Nucleus accumbens (tissue), 56 donors: ENCODE measurements at places on chromosomes 5 and 9.

GRCh38 chr5:136133922-136134379, 1.3 kb downstream of the SMAD5 start:
- no peak for DNase-seq

- no peak for DNase-seq
Observed at GRCh38 chr9:74696520-74696919, 191.2 kb downstream of the TRPM6 start.

GRCh38 chr5:172524573-172525021, 70.3 kb upstream of the SH3PXD2B start:
- no peak for DNase-seq

DNA sequence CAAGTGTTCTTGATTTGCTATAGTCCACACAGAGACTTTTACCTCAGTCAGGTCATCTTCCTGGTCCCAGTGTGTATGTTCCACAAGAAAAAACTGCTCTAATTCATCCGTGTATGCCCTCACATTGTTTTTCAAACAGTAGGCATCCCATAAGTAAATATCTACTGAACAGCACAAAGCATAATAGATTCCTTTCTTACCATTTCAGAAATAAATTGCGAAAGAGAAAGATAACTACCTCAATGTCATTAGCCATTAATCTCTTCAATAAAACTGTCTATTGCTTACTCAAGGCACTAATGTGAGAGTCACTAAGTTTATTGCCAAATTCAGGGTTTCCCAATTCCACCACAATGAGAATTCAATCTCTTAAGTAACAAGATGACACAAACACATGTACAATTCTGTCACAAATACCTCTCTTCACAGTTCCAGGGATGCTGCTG, 9.6 kb downstream of the FBXW2 start:
- no peak for DNase-seq

GRCh38 chr9:117412006-117412715, 2.7 kb downstream of the ASTN2 start:
- no peak for DNase-seq

DNA sequence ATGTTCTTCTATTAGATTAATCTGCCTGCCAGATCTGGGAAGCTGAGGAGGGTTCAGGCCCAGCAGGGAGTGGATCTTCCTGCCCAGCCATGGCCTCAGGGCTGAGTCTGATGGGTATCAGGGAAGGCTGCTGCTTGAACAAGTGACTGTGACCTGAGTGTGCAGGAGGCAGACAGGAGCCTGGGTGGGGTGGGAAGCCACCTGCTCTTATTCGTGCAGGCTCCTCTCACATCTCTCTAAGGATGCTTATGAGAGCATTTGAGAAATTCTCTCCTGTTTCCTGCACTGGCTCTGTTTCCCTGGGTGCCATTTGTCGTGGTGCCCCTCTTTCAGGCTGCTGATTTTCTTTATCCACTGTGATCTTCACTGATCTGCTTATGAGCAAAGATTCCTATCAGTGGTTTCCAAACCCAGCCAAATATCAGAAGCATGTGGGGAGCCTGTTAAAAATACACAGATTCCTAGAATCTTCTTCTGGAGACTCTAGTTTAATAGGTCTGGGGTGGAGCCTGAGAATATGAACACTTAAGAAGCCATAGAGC, 2.1 kb downstream of the RGS3 start:
- DNase-seq = no peak

GRCh38 chr9:15724612-15725011, 171.8 kb downstream of the CCDC171 start:
- no peak for DNase-seq

- no peak for DNase-seq
Observed at GRCh38 chr5:72205431-72206009, 98.2 kb downstream of the MAP1B start.

DNA sequence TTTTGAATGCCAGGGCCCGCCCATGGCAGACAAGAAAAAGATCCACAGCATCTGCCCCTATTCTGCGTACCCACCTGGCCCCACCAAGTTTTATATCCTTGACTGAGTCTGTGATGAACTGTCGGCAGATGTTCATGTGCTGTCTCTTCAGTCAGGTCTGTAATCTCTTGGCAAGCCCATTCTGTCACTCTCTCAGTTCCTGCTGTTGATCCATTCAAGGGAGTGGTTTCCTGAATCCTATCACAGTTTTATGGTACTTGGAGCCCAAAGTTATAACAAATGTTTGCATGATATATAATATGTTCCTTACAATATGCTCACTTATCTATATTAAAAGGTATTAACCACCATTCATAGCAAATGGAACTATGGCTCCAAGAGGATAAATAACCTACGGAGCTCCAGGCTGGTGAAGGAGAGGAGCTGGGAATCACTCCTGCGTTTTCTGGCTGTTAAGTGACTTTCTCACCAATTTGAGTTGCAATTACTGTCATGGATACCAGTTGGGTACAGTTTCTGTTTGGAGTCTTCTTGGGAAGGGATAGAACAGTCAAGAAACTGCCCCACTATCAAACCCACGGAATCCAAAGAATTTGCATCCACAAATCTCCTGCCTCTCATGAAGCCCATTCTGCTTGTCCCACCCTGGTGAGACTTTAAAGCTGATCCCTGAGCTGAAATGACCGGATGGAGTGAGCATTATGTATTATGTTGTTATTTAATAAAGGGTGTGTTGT, 103.4 kb upstream of the SPRY4 start:
- DNase-seq = no peak

DNA sequence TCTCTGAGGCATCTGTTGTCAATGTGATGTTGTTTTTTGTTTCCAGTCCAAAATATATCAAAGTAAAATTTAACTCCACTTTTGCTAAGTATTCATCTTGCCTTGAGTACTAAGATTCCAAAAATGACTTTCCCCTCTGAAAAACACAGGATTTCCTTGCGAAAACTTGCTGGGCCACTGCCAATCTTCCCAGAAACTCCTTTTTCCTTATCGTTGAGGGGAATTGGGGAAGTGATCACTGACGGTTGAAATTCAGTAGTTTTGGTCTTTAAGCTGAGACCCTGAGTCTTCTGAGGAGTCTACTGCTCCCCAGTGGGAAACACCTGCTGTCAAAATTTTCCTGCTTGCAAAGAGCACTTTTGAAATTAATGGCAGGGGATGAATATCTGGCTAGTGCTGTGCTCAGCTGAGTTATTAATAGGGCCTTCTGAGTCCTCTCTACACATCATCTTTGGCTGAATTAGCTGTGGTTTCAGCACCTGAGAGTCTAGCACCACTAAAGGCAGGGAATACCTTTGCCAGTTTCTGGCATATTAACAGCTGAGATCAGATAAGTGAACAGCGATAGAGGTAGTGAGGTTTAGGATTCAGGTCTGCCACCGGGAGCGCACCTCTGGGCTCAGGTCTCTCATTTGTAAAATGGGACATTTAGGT, 18.0 kb downstream of the TLR4 start:
- no peak for DNase-seq

DNA sequence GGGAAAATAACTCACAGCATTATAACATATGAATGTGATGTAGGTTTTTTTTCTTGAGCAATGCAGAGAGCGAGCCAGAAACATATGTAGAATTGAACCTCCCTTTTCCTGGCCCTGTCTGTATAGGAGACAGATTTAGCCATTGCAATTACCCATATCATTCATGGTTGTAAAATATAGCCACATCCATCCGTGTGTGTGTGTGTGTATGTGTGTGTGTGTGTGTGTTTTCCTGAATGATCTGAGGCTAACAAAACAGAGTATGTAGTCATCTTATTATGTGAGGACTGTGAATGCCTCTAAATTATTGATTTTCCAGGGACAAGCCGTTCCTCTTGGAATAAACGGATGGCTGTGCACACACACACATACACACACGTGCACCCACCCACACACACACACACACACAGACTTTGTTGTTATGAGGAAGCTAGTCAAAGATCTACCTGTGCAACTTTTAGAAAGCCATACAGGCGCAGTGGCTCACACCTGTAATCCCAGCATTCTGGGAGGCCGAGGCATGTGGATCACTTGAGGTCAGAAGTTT, 11.7 kb upstream of the DENND1A start:
- no peak for DNase-seq

DNA sequence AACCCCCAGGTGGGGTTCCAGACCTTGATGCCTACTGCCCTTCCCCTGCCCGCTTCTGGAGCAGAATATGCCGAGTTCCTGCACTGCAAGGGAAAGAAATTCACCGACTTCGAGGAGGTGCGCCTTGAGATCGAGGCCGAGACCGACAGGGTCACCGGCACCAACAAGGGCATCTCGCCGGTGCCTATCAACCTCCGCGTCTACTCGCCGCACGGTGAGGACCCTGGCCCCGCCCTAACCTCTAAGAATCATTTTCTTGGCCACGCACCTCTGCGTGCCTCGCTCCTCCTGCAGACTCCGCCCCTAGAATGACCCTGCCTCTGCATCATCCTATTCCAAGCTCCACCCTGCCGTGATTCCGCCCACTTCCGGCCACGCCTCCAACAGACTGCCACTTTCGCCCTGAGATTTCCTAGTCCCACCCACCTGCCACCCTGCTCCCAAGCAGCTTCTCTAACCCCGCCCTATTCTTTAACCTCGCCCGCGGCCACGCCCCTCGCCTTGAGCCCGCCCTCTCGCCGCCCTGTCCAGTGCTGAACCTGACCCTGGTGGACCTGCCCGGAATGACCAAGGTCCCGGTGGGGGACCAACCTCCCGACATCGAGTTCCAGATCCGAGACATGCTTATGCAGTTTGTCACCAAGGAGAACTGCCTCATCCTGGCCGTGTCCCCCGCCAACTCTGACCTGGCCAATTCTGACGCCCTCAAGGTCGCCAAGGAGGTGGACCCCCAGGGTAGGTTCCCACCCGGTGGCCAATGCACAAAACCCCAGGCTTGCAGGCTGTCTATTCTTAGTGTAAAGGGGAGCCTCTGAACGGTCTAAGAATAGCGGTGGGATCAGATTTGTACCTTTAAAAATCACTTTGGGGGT, 15.6 kb downstream of the DNM1 start:
- DNase-seq = peak; percentile 82

- DNase-seq = no peak
Observed at GRCh38 chr5:78696637-78697036, 48.1 kb upstream of the LHFPL2 start.

DNA sequence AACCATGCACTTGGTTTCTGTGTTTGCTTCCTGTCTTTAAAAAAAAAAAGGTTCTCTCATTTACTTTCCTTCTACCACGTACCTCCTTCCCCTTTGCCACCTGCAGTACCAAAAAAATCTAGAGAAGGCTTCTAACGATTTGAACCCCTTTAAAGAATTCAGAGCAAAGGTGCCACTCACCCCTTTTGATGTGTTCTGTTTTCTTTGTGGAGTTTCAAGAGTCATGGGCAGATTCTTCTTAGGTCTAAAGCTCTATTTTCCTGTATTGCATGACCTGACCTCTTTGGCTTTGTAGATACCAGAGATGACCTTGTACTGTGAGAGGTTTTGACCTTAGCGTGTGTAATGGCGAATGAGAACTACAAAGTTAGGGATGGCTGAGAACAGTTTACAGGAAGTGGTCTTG, 29.0 kb downstream of the TXNDC8 start:
- DNase-seq = no peak

DNA sequence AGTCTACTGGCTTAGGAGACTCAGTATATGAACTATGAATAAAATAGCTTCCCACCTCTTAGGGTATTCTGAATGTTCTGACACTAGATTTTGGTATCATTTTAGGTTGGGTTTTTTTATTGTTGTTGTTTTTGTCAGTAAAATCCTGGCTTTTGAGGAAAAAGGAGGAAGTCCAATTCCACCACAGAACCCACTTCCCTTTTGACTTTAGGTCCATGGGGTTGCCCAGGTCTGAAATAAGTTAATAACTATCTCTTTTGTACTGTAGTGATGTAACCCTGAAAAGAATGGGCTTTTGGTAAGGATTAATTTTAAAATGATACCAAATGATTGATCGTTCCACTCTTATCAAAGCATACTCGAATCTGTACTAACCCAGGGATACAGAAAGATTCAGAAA, 29.1 kb upstream of the IL12B start:
- no peak for DNase-seq

DNA sequence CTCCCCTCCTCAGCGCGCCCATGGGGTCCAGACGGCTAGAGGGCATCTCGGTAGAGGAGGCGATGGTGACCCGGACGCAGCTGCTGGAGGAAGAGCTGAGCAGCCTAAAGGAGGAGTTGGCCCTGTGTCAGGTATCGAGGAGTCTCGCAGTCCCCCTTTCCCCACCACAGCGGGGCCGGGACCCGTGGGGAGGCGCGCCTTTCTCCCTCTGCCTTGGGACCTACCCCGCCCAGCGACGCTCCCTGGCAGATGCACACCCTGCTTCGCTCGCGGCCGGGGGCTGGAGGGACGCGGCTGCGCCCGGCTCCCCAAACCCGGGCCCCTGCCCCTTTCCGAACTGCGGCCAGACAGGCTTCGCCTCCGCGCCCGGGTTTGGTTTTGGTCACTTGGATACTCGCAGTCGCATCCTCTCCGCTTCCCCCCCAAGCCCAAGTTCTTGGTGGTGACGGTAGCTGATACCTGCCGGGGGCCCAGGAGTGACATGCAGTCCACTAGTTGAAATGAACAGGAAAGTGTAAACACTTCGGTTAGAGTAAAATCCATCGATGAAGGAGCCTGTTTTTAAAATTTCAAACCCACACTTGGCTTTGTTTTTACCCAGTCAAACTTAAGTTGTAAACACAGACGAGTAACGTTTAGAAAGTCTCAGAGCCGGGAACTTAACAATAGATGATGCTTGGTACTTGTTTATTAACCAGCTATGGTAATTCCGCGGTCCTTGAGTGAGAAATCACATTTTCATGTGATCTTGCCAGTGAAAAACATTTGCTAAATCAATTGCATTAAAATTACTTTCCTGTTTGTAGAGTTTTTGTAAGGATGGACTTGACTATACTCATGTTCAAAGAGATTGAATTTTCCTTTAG, 688 bp downstream of the CNTLN start:
- DNase-seq = peak; percentile 27
